ENCODE measurements at places on chromosomes 7 and 10.

DNA sequence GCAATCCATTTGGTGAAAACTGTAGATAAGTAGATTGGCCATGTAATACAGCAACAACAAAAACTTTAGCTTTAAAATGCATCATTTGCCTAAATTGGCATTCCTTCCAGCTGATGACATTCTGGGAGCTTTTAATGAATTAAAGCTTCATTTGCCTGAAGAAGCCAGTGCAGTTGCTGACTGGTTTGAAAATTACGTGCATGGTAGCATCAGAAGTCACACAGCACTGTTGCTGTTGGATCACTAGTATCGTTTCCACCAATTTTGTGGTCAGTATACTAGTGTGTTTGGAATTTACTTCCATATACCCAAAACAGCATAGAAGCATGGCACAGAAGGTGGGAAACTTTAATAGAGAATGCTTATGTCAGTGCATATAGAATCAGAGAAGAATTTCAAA lies 194.9 kb downstream of the ETV1 start:
- no peak for DNase-seq

DNA sequence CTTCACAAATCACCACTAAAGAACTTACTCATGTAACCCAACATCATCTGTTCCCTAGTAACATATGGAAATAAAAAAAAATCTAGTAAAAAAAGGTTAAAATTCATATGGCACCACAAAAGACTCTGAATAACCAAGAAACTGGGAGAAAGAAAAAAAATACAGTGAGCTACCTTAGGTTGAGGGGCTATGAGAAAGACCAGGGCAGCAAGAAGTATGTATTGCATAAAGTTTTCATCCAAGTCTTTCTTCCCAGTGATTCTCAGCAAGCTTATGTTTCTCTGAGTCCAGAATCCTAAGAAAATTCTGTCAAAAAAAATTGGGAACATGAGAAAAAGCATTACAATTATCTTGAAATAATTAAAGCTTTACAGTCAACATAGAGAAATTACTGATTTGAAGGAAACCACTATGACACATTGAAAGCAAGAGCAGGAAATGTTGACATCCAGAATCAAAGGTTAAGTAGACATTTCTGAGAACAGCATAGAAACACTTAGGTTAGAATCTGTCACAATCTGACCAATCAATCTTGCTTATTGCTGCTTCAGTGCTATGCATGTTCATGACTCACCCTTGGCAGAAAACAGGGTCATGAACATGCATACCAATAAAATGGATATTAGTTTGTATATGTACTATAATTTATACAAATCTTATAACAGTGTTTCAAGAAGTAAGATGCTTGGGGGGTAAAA lies 494.0 kb upstream of the POT1 start:
- no peak for DNase-seq

DNA sequence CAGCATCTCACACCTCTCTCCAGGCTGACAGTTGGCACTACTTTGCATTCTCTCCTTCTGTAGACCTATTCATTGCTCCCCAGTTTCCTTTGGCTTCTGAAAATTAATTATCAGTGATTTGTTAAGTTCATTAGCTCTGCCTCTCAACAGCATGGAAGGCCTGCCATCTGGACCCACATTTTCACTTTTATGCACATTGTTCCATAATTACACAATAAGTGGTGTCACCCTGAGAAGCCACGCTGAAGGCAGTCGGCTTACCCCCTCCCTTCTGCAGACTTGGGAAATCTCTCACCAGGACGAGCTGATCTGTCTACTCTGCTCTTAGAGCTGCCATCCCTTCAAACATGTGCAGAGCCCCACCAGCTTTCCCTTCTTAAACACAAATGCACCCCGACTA lies 64.7 kb downstream of the SLIT1 start:
- no peak for DNase-seq

DNA sequence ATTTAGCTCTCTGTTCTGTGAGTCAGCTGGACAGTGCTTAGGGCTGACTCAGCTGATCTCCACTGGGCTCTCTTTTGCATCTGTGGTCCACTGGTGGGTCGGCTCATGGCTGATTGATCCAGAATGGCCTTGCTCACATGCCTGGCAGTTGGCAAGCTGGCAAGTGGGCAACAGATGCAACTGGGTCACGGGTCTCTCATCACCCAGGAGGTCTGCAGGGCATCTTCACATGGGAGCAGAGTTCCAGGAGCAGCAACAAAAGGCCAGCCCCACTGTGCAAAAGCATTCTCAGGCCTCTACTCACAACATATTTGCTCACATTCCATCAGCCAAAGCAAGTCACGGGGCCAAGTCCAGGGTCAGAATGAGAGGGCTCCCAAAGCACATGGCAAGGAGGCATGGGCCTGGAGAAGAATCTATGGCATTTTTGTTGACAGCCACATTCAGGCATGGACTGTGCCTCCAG lies 98.8 kb downstream of the OAT start:
- no peak for DNase-seq

DNA sequence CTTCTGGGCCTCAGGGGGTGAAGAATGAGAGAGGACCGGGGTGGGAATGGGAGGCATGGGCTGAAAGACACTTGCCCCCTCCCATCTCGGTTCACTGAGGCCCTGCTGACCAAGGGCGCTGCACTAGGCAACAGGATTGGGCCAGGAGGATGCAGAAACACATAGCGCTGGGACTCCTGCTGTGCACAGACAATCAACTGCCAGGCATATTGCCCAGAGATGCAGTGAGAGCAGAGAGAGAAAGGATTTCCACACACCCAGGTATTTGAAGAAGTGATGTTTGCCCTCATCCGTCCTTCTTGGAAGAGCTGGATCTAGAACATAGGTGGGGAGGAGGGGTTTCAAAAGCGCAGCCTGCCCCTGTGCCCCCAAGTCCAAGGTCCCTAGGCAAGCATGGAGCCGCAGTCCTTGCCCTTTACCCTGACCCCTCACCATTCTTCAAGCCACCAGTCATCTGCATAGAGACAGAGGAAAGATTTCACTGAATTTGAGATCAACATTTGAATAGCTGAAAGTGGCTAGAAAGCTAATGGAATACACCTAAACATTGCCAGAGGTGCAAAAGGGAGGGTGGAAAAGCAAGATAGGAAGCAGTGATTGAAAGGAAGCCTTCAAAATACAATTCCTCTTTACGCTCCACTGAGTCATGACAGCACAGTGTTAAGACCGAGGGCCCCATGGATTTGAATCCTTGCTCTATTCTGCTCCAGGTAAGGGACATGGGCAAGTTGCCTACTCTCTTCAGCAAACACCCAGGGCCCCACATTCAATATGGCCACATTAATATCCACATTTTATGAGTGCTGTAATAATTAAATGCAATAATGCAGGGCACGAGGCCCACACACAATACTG lies 44.2 kb upstream of the TNS3 start:
- no peak for DNase-seq

GRCh38 chr10:86071758-86072157 lies 294.8 kb downstream of the GRID1 start:
- no peak for DNase-seq
